ENCODE measurements at places on chromosomes 4 and X. TPM values are rescaled to one million over a fixed set of nuclear protein-coding genes. Genes with fewer than 3 reads are reported as not detected.

CCSER1 gene
- 336 TPM for total RNA-seq

ASMT gene
- not detected for total RNA-seq

PABPC1L2A gene
- 0.94 TPM for total RNA-seq

TEX13B gene
- total RNA-seq = not detected

PAGE2B gene
- not detected for total RNA-seq

PITX2 gene
- not detected for total RNA-seq
